ENCODE measurements at places on chromosomes 2 and 18.

DNA sequence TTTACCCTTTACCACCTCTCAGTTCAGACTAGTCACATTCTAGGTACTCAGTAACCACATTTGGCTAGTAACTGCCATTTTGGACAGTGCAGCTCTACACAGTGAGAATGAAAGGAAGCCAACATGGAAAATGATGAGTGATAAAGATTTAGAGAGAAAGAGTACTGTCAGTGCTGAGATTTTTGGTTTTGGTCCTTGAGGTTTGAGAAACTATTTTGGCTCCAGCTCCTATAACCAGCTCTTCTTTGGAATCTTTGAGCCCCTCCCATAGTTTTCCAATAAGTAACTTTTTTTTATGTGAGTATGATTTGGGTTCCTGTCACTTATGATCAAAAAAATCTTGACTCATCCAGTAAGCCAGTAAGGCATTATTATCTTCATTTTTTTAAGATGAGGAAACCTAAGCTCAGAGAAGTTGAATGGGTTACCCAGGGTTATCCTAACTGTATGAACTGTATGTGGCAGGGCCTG, 173.0 kb downstream of the BABAM2 start:
- DNase-seq: no peak

DNA sequence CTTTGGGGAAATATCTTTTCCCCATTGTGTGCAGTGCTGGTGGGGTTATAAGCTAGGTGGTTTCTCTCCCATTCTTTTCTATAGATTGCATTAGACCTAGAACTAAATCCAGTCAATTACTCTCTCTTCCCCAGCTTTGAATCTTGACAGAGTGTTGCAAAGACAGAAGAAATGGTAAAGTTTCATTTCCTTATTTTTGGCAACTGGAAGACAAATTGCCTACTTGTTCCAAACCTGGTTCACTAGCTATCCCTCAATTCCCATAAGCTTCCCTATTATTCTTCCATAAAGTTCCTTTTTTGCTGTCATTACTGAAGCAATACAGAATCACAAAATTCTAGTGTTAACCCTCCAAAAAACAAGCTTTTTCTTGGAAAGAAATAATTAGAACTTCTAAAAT, 94.0 kb upstream of the ITGA4 start:
- no peak for DNase-seq

- peak; percentile 6 for DNase-seq
Observed at GRCh38 chr2:178796079-178796677, 11.0 kb downstream of the TTN start.

- no peak for DNase-seq
Observed at GRCh38 chr2:203804764-203805485, 62.6 kb upstream of the CTLA4 start.

- DNase-seq: no peak
Observed at GRCh38 chr2:3430740-3431490, 51.4 kb downstream of the TRAPPC12 start.

DNA sequence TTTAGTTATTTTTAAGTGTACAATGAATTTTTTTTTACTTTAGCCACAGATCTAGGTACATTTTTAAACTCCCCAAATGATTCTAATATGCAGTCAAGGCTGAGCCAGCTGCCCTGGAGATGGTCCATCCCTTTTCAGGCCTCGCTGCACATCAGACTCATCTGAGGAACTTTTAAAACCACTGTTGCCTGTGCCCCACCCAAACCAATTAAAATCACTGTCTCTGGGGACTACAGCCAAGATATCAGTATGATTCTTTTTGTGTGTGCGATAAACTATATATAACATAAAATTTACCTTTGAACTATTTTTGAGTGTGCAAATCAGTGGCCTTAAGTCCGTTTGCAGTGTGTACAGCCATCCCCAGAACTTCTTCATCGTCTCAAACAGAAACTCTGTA, 9.1 kb upstream of the MALT1 start:
- no peak for DNase-seq

- DNase-seq: no peak
Observed at GRCh38 chr2:75348307-75348706, 149.0 kb upstream of the TACR1 start.

GRCh38 chr2:131105156-131105949, at the start of gene PLEKHB2:
Gene PLEKHB2, plus strand, starts transcription at chr2:131105336. Its CDS starts 15,606 bp downstream, at chr2:131120942.
- peak; percentile 87 for DNase-seq

DNA sequence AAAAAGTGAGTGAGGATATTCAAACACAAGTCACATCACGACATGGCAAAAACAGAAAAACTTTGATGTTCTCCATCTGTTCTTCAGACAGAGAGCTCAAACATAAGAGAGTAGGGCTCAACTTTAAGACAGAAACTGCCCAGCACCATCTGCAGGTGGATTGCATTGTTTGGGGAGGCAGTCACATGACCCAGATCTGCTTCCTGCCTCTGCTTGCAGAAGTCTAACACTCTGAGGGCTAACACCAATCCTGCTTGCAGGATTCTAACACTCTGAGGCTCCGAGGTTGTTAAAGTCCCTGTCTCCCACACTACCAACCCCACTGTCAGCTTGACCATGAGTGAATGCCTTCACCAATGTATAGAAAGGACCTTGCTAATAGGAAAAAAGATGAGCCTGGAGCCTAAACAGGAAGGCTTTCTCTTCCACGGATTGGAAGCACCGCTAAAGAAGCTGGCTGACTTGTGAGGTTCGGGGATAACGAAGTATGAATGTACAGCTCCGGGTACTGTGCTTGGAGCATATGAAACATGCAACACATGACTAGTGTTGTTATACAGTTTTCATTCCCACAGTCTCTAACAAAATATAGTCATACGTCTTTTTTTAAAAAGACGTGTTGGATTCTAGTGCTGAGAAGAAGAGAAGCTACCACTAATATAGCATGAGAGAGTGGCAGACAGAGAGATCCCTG, 176.6 kb upstream of the CREB1 start:
- DNase-seq: no peak

- no peak for DNase-seq
Observed at GRCh38 chr2:1378456-1379150, 34.7 kb upstream of the TPO start.

DNA sequence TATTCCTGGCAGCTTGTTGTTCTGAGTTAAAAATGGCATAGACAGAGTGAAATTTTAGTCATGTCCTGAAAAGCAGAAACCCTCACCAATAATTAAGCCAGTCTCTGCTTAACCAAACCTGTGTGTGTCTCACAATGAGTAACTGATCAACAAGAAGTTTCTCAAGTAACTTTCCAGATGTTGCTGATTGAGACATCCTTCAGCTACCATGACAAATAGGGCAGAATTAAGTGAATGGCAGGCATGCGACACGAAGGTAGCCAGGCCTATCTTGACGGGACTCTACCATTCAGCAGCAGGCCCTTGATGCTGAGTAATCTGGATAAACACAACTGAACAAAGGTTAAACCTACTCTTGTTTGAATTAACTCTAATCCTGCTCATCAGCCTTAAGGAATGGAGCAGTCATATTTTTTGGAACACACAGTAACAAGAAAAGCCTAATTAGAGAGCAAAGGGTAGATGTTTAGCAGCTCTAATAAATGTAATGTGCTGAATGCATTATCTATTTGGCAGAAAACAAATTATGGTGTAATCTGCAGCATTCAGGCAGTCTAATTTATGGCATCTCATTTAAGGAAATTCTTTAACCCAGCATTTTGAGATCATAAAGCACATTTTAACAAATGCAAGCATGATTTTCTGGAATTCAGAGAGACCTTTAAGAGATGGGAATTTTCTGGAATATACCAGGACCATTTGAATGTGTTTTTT, 159.5 kb upstream of the EPHA4 start:
- no peak for DNase-seq

GRCh38 chr2:195514365-195514764, 142.7 kb upstream of the SLC39A10 start:
- no peak for DNase-seq

DNA sequence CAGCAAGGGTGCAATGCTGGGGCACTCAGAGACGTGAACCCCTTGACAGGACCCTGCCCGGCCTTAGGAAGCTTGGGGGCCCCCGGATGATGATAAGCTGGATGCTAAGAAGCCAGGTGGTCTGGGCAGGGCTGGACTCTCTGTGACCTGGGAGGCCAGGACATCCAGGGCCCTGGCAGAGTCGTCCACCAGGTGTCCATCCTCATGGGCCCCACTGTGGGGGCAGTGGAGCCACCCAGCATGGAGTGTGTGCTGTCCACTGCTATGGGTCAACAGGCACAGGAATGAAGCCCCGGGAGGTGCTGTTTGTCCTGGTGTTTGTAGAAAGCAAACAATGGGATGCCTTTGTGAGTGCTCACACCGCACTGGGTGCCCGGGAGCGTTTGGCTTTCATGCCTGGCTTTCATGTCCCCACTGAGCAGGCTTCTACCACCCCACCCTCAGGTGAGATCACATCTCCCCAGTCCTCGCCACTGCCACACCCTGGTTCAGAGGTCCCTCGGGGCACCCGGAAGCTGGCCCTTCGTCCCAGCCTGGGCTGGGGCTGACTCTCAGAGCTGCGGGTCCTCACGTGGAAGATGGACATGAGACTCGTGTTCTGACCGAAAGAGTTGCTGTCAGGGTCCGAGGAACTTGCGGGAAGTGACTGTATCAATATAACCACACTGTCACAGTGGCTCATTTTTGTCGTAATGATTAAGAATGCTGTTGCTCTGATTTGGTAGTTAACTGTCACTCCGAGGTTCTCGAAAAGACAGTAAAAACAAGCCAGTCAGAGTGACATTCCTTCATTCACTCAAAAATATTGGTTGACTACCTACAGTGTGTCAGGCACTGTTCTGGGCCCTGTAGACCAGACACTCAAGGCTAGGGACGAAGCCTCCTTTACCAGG, 53.3 kb downstream of the INHBB start:
- no peak for DNase-seq

- DNase-seq: no peak
Observed at GRCh38 chr18:77635451-77635850, 385.8 kb downstream of the GALR1 start.

GRCh38 chr2:241041589-241042158, 43.3 kb downstream of the SNED1 start:
- DNase-seq: no peak

DNA sequence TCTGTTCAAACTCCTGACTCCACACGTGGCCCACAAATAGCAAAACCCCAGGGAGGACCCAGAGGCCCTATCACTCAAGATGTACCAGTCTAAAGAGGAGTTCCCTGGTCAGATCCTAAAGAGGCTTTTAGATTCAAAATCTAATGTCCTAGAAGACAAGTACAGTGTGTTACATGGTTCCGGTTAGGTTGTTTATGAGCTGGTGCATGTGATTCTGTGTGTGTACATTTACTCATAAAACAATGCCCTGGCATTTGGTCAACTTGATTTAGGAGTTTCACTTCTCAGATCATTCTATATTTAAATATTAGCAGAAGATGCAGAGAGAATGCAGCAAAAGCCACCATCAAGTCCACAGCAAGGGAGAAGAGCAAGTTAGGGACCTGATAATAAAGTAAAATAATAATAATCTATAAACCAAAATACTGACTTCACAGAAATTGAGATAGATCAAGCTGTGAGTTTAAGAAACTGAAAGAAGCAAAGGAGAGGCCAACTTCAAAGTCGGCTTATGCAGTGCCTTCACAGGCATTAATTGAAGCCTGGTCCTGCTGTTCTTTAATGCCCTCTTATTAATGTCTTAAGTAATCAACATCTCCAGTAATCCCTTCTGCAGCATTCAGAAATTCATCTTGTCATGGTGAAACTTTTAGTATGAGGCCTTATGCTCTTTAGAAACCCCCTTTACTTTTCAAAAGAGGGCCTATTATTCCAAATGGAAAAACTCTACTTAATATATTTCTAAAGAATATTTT, 4.2 kb upstream of the AP1S3 start:
- no peak for DNase-seq

GRCh38 chr2:69087211-69087911, 74.4 kb downstream of the ANTXR1 start:
- DNase-seq: no peak

- peak; percentile 12 for DNase-seq
Observed at GRCh38 chr18:70931942-70932814, 643.3 kb downstream of the SOCS6 start.

DNA sequence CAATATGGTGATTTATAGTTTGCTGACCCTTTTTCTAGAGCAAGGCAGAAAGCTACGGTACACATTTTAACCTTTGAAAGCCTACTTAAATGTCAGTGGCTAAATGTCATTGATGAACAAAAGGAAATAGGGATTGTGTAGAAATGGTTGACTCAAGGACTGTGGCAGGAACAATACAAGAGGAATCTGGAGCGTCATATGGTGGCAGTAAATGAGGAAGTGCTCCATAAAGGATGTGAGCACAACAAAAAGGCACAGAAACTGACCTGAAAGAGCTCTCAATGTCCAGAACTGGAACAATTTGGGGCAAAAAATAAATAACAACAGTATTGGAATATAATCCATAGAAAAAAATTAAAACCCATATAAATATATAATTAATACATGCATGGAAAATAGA, 443.9 kb upstream of the VRK2 start:
- DNase-seq: no peak

DNA sequence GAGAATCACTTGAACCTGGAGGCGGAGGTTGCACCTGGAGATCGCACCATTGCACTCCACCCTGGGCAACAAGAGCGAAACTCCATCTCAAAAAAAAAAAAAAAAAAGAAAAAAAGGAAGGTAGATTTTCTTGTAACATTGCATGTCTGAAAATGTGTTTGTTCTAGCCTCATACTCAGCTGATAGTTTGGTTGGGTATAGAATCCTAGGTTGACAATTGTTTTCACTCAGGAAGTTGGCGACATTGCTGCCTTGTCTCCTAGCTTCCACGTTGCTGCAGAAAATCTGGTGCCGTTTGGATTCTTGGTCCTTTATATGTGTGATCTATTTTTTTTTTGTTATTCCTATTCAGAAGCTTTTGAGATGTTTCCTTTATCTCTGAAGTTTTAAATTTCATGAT, 4.7 kb downstream of the ING5 start:
- DNase-seq: no peak

- DNase-seq: no peak
Observed at GRCh38 chr2:8458503-8459459, 223.1 kb upstream of the ID2 start.

GRCh38 chr18:58194028-58194427, 150.0 kb downstream of the NEDD4L start:
- no peak for DNase-seq

- DNase-seq: no peak
Observed at GRCh38 chr2:46747297-46747818, 168.2 kb downstream of the MCFD2 start.

DNA sequence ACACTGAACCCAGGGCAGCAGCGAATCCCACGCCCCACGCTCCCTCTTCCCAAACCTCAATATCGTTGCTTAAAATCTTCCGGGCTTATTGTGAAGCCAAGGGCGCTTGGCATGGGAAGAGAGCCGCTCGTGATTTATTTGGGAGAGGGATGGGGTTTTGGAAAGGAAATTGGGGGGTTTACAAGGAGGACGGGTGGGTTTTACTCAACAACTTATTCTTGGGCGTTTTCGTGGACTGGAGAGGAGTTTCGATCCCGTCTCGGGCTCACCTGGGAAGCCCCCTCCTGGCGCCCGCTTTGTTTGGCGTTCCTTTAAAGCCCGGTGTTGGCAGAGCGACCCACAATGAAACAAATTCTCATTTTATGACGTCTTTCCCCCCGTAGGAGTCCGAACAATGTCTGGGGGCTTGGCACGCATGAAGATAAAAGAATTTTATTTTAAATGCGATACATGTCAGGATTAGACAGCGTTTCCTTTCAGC, 135.3 kb downstream of the INSIG2 start:
- no peak for DNase-seq

Measured in left renal pelvis (tissue), 4 donors.